Activated T-cell treated with anti-CD3 and anti-CD28 coated beads, Interleukin-2, amount 50 U/mL, for 72 hours (primary cell): ENCODE measurements at places on chromosomes 5 and 9. TPM values are rescaled to one million over a fixed set of nuclear protein-coding genes. Genes with fewer than 3 reads are reported as not detected.

- H3K4me1 ChIP-seq = peaks cover 38% of the 10 kb centered on the region
- H3K36me3 ChIP-seq = peaks cover 2% of the 10 kb centered on the region
- H3K4me3 ChIP-seq = peak overlapping the region; percentile 98
- DNase-seq = no peak
Measured at GRCh38 chr9:130051855-130052254, 1.9 kb upstream of the GPR107 start.

GRCh38 chr9:5857928-5858327 is 25.0 kb upstream of the ERMP1 start:
- no peak overlapping the region for H3K27ac ChIP-seq
- H3K36me3 ChIP-seq = no peaks in the 10 kb centered on the region
- H3K4me1 ChIP-seq = peaks cover 19% of the 10 kb centered on the region
- DNase-seq = no peak
- no peak overlapping the region for H3K4me3 ChIP-seq

DNA sequence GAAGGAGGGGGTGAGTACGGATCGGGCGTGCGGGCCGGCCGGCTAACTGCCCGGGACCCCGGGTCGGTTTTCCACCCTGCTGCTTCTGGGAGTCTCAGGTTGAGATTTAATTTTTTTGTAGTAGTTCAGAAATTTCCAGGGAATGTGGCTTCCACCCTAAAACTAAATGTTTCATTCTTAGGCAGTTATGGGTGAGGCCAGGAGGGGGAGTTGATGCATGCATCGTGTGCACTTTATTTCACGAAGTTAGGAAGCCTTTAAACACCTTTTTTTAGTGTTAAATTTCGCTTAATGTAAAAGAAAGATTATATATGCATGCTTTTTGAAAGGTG is 905 bp downstream of the CDK9 start:
- DNase-seq = no peak
- H3K27ac ChIP-seq = peak overlapping the region; percentile 92
- H3K4me1 ChIP-seq = peaks cover 63% of the 10 kb centered on the region
- peak overlapping the region; percentile 93 for H3K4me3 ChIP-seq
- H3K36me3 ChIP-seq = peaks cover 38% of the 10 kb centered on the region

GRCh38 chr9:91948101-91948596 is 1.9 kb downstream of the ROR2 start:
- DNase-seq = no peak
- no peaks in the 10 kb centered on the region for H3K36me3 ChIP-seq
- peaks cover 84% of the 10 kb centered on the region for H3K27me3 ChIP-seq
- H3K4me1 ChIP-seq = no peaks in the 10 kb centered on the region
- H3K4me3 ChIP-seq = no peak overlapping the region

DNA sequence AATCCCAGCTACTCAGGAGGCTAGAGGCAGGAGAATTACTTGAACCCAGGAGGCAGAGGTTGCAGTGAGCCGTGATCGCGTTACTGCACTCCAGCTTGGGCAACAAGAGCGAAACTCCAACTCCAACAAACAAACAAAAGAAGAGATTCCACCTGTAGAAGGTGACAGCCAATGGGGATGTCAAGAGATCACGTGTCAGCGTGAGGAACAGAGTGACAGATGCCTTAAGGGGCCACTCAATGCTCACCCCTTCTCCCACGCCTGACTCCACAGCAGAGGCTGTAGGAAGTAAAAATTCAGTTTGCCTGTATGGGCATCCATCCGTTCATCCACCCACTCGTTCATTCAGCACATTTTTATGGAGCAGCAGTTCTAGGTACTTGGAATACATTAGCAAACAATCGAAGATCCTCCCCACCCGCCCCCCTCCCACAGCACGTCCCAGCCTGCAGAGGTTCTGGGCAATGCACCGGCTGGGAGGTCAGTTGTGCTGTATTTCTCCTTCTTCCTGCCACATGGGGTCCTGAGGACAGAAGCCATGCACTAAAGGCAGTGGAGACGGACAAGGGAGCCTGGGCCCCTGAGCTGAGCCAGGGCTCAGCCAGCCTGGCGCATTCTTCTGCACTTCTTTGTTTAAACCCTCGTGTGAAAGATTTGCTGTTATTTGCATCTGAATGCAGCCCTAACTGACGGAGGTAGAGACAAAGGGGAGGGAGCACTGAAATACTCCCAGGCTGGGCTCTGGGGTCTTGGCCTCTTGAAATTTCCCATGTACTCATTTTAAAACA is 11.3 kb upstream of the RNF130 start:
- no peak overlapping the region for H3K4me3 ChIP-seq
- peaks cover 36% of the 10 kb centered on the region for H3K4me1 ChIP-seq
- H3K27me3 ChIP-seq = peaks cover 37% of the 10 kb centered on the region
- no peaks in the 10 kb centered on the region for H3K36me3 ChIP-seq
- no peak for DNase-seq

- H3K27me3 ChIP-seq = peaks cover 24% of the 10 kb centered on the region
- no peak for DNase-seq
- no peak overlapping the region for H3K4me3 ChIP-seq
- no peak overlapping the region for H3K27ac ChIP-seq
Measured at GRCh38 chr9:1001838-1002237, 25.4 kb downstream of the DMRT3 start.

DNA sequence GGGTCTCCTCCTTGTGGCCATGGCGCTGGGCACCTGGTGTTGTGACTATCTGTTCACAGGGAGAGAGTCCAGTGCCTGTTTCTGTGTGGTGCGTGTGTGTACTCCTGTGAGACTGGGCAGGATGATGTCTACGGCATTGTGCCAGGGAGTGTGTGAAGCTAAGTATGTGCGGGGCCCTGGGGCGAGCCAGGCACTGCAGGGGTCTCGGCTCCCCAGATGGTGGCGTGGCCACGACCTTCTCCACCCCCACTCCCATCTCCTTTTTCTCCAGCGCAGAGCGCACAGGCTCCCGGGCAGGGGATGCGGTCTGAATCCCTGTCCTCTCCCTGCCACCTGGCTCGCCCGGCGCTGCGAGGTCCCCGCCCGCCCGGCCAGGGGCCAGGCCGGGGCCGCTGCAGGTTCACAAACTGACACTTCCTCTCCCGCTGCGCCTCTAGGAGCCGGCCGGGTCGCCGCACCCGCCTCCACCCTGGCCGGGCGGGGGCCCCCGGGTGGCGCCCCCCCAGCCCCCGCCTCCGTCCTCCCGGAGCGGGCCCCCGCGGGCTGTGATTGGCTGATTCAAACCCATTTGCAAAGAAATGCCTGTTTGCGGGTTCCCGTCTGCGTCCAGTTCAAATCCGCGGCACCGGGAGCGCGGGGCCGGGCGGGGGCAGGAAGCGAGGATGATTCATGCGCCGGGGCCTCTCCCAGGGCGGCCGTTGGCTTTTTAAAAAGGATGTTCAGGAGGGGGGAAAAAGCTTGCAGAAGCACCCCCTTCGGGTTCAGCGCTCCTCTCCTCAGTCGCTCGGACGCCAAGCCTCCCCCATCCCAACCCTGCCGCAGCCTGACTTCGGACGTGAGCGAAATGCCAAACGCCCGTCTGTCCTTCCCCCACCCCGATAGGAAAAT is 790 bp downstream of the PHF19 start:
- DNase-seq = peak; percentile 93
- peaks cover 85% of the 10 kb centered on the region for H3K4me1 ChIP-seq
- H3K4me3 ChIP-seq = peak overlapping the region; percentile 94
- H3K27me3 ChIP-seq = no peaks in the 10 kb centered on the region

DNA sequence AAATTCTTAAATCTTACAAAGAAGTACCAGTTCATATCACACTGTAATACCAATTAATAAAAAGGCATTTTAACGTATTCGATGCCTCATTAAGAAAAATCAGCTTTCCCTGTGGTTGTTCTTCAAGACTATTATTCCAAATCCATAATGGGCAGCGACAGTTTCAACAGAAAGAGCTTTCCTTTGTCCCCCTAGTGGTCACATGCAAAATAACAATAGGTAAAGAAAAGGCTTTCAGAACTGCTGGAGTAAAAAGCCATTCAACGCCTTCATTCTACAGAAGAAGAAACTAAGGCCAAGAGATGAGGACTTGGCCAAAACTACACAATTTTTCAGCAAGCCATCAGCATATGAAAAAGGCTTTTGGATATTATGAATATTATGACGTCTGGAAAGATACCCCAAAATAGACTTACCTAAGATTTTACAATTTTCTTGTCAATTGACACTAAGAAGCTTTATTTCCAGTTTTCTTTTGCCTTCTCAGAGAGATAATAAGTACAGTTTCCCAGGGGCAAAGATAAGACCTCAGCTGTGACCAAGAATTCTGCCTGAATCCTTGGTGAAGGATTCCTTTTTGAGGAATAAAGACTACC is 6.7 kb upstream of the CDH6 start:
- no peaks in the 10 kb centered on the region for H3K36me3 ChIP-seq
- H3K27me3 ChIP-seq = peaks cover 2% of the 10 kb centered on the region
- no peak overlapping the region for H3K27ac ChIP-seq
- H3K4me3 ChIP-seq = no peak overlapping the region
- no peak for DNase-seq

GRCh38 chr5:110726249-110727024 is at the start of gene TMEM232:
Gene TMEM232 (minus strand): TSS chr5:110726671. CDS start chr5:110667352, 59,319 bp downstream.
- H3K36me3 ChIP-seq = no peaks in the 10 kb centered on the region
- H3K27me3 ChIP-seq = no peaks in the 10 kb centered on the region
- peak; percentile 81 for DNase-seq
- H3K27ac ChIP-seq = peak within 1 kb of the TSS; percentile 99
- peaks cover 9% of the 10 kb centered on the region for H3K4me1 ChIP-seq
- H3K4me3 ChIP-seq = peak within 1 kb of the TSS; percentile 85

- H3K27ac ChIP-seq = no peak overlapping the region
- H3K4me3 ChIP-seq = no peak overlapping the region
- H3K27me3 ChIP-seq = no peaks in the 10 kb centered on the region
- peaks cover 1% of the 10 kb centered on the region for H3K36me3 ChIP-seq
Measured at GRCh38 chr5:39270225-39270848, 51.0 kb upstream of the FYB1 start.

DNA sequence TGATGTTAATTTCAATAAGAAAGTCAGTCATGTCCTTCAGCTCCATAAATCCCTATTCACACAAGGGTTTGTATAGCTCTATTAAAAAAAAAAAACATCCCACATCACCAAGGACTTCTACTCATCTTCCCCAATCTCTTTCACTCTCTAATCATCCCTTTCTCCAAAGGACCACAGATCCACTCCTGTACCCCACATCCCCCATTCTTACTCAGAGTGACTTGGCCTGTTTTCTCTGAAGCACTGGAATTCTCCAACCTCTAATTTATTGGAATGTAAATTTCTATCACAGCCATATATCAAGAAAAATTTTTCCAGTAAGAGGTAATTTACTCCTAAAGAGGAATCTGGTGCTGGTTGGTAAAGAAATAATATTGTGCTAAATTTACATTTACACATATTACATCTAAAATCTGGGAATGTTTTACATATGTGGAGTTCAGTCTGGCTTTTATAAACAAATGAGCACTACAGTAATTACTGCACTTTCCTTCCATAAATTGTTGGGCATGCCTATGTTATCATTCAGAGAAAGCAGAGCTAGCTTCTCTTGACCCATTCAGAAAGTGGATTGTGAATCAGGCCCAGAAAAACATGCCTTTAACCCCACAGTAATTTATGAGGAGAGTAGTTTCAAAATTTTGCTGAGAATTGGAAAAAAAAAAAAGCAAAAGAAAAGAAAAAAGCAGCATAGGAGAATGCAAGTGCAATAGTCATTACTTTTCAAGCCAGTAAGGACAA is 399.5 kb upstream of the TNC start:
- H3K27ac ChIP-seq = no peak overlapping the region
- peaks cover 21% of the 10 kb centered on the region for H3K27me3 ChIP-seq
- no peak overlapping the region for H3K4me3 ChIP-seq

DNA sequence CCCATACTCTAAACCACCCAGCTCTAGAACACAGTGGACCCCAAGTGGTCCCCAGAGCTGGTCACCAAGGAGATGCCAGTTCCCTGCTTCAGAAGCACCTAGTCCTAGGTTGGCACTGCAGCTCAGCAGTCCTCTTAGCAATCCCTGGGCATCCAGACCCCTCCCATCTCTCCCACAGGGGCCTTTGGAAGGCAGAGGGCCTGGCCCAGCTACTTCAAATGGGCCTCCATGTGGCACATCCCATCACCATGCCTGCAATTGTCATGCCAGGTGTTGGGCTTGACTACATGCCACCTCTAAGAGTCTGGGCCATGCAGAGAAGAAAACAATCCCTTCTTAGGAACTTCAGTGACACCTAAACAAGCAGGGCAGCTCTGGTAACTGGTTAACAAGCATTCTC is 14.1 kb downstream of the MACROH2A1 start:
- DNase-seq = no peak
- no peak overlapping the region for H3K4me3 ChIP-seq
- peaks cover 15% of the 10 kb centered on the region for H3K36me3 ChIP-seq
- H3K27me3 ChIP-seq = no peaks in the 10 kb centered on the region

DNA sequence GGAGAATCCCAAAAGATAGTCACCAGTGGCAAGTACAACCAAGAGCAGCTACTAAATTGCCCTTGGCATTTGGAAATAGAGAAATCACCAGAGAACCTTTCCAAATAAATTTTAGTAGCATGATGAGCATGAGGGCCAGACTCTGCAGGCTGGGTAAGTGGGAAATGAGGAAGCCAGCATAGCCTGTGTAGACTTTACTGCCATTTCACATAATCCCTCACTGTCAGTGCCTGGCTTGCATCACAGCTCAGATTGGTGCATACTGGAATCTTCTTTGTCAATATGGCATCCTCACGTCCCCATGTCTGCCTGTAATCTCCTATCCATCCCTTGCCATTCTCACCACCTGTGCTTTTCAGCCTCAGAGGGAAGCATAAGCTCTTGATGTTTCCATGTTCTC is 14.5 kb downstream of the GRAMD2B start:
- no peak overlapping the region for H3K27ac ChIP-seq
- DNase-seq = no peak
- H3K36me3 ChIP-seq = peaks cover 14% of the 10 kb centered on the region

DNA sequence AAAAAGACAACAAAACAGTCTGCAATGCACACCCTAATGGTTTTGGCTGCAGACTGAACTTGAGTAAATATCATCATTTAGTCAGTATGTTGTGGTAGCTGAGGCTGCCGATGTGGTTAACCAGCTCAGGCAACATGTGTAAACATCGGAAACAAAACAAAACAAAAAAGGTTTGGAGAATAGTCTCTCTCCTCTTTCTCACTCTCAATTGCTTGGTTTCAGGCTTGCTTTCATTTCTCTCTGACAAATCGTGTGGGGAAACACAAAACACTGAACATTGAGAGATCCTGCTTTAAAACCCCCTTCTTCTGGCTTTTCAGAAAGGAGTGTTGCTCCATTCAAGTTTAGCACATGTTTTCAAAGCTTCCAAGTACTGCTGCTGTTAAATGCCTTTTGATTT is 453.3 kb downstream of the BNC2 start:
- no peaks in the 10 kb centered on the region for H3K4me1 ChIP-seq
- H3K36me3 ChIP-seq = no peaks in the 10 kb centered on the region
- H3K4me3 ChIP-seq = no peak overlapping the region
- H3K27ac ChIP-seq = no peak overlapping the region
- no peaks in the 10 kb centered on the region for H3K27me3 ChIP-seq

GRCh38 chr5:116658141-116658540 is 83.5 kb upstream of the SEMA6A start:
- no peak overlapping the region for H3K4me3 ChIP-seq
- H3K27me3 ChIP-seq = peaks cover 1% of the 10 kb centered on the region
- no peak for DNase-seq

GRCh38 chr5:50325237-50325832 is 115.8 kb downstream of the EMB start:
- no peak overlapping the region for H3K4me3 ChIP-seq
- DNase-seq = no peak
- peaks cover 1% of the 10 kb centered on the region for H3K36me3 ChIP-seq
- no peaks in the 10 kb centered on the region for H3K27me3 ChIP-seq
- no peak overlapping the region for H3K27ac ChIP-seq

Gene CRHBP
- 0.26 TPM for total RNA-seq

Gene PCSK1
- not detected for total RNA-seq

Gene ZFP2
- 0.86 TPM for total RNA-seq

Gene RNF224
- total RNA-seq = 0.14 TPM

Gene FREM1
- total RNA-seq = not detected

Gene PDE6A
- total RNA-seq = not detected

Gene CDX1
- not detected for total RNA-seq

Gene SLC36A2
- total RNA-seq = not detected

Gene PLPP1
- 12.2 TPM for total RNA-seq
